ENCODE measurements at places on chromosomes 7 and 10.

DNA sequence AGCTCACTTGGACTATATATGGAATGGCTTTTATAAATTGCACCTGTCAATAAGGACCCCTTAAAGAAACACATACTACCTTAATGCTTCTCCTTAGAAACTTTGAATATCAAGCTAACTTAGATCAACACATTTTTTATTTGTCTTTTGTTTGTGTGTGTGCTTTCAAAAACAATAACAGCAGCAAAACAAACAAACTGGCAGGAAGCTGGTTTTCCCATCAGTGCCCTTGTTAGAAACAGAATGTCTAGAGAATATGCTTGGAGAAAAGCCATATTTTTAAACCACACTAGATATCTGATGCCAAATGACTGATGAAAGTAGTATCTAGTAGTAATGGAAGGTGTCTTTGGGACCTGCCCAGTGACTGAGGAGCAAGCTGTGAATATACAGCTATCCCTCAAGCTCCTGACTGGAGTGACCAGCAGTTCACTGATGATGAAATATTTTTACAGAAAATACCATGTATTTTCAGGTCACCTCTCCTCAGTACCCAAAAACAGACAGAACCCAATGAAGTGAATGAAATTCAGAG, 1.0 kb downstream of the PDE1C start:
- DNase-seq: no peak

DNA sequence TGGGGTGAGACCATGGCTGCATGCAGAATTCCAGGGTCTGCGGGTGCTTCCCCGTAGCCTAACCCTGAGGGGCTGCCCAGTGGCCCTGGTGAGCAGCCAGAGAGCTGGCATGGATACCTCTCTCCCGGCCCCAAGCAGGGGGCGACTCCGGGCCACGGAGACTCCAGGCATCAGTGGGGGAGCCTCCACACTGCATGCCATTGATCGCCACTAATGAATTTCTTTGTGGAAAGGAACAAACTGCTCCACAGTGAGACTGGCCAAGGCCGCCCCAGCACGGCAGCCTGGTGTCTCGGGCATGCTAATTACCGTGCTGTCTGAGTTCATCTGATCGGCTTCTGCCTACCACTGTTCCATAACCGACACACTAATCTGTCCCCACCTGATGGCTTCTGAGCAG, 184.4 kb downstream of the GRID1 start:
- no peak for DNase-seq

DNA sequence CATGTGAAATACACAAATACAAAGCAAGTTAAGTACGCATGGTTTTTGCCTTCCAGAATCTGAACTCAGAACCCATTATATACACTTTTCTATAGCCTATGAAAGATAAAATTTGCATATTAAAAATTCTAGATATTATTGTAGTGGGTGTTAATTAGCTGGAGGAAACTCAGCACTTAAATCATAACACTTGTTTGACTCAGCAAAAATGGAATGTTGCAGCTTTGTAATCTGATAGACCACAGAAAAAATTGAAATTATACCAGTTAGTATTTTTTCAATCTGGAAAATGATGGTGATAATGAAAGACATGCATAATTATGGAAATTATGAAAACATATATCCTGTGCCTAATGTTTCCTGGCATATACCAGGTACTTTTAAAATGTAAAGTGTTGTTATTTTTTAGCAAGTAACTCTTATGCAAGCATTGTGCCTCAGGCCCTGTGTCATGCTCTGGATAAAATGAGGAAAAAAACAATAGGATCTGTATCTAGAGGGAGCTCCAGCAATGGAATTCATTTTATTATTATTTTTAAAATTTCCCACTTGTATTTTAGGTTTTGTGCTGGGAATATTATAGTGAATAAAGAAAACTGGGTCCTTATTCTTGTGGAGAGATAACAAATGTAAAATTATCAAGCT, 490.4 kb upstream of the SEMA3A start:
- no peak for DNase-seq

DNA sequence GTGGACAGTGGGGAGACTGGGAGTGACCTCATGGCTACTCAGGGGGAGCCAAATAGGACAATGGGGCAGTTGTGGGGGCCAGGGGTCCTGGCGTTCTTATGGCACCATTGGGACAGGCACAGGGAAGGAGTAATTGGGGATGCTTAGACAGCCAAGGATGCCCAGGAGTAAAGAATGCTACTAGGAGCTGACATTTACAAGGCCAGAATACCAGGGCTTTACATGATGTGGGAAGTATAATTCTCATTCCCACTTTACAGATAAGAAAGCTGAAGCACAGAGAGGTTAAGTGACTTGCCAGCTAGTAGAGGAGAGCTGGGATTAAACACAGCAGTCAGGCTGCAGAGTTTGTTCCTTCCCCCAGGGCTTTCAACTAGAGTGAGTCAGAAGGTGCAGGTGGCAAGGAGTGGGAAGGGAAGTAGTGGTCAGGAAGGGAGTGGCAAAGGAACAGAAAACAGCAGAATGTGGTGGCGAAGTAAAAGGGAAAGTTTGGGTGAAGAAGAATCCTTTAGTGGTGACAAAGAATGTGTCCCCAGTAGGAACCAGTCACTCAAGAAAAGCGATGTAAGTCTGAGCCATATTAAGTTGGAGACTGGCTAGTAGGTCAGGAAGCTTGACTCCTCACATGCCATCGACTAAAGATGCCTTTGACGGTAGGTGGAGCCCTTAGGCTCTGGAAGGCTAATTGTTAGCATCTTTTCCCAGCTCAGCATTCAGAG, 32.8 kb downstream of the CPVL start:
- peak; percentile 36 for DNase-seq

GRCh38 chr10:133162910-133163856, 3.2 kb downstream of the KNDC1 start:
- DNase-seq: no peak

DNA sequence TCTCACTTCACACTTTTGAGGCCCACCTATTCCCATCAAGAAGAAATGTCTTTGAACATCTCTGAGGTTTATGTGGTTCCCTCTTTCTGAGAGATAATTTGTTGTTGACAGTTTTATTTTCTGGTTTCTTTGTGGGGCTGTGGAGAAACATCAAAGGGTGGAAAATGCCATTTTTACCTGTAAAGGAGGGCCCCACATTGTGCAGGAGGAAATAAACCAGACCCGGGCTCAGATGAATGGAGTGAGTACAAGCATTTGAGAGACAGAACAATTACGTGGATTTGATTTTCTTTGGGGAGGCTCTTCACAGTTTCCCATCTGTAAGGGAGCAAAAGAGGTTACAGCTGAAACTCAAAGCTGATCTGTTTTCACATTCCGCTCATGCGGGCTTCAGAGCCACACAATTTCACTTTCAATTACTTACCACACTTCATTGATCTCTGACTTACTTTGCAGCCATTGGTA, 29.8 kb downstream of the ITPRIP start:
- DNase-seq: peak; percentile 61

- no peak for DNase-seq
Measured at GRCh38 chr10:113899952-113900598, 45.6 kb downstream of the NHLRC2 start.
